ENCODE measurements at places on chromosomes 2 and 18.

- DNase-seq, result no peak
Measured at GRCh38 chr2:227509824-227510619, 38.1 kb downstream of the AGFG1 start.

DNA sequence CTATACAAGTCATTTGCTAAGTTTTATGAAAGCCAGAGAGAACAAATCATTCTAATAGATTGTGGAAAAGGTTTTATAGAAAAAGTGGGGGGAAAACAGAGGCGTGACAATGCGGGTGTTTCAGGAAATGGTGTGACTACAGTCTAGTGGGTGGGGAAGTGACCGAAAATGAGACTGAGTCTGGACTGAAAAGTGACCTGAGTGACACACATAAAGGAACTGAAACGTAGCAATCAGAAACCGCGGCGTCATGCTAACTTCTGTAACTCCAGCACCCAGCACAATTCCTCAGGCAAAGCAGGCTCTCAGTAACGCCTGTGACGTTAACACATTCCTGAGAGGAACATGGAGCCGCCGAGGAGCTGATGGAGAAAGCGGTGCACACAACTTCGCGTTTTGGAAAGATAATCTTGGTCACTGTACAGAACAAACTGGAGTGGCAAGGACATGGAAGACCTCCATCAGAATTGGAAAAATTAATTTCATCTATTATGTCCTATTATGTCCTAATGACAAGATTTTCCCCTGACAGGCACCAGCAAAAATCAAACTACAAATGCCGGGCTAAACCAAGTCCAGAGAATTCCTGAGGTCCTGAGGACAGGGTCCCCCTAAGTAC is 1.4 kb upstream of the CD226 start:
- DNase-seq, result no peak

DNA sequence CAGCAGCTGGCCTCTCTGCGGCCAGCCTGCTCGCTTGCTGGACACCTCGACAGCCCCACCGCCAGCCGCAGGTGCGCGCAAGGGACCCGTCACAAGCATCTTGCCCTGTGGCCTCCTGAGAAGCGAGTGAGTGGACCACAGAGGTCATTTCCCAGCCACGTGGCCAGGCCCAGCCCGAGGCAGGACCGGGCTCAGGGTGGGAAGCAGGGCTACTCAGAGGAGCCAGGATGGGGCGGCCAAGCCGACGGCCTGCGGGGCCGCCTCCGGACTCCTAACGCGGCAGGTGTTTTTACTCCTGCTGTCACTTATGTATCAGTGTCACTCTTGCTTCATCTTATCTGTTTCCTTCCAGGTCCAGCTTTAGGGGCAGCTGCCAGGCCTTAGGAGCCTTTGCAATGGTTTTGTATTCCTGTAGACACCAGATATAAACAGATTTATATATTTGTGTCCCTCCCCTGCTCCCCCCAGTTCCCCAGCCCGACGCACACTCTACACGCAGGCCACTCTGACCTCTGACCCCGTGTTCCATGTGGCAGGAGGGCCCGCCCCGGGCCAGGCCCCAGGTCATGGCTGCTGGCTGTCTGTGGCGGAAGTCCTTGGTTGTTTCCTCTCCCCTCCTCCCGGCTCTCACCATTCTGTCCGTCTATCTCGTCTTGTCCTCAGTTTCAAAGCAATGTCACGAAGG is 236.4 kb downstream of the ATAD2B start:
- DNase-seq, result no peak

GRCh38 chr2:74186038-74186437 is 7.4 kb upstream of the MOB1A start:
- no peak for DNase-seq

DNA sequence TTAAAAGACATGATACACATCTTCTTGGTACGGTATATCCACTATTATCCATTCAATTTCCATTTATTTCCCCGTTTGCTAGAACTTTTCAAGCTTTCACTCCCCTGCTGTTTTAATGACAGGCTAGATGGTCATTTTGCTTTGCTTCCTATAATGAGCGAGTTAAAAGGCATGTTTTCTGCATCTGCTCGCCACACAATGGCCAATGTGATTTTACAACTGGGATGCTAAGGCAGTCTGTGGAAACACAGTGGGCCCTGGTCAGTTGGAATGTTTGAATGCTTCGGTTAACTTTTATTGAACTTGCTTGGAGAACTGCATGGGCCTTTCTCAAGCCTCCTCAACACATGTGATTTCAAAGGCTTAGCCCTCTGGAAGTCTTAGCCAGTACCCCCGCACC is 48.4 kb upstream of the TNP1 start:
- no peak for DNase-seq

DNA sequence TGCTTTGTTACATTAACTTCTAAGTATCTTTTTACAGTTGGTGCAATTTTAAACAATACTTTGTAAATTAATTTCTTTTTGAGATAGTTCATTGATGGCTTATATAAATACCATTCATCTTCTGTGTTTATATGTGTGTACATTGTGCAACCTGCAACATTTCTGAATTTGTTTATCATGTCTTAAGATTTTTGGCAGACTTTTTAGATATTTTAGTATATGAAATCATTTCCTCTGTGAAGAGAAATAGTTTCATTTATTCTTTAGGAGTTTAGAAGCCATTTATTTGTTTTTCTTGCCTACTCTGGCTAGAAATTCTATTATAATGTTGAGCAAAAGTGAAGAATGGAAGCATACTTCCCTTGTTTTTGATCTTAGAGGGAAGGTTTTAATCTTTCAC is 337.8 kb upstream of the DSEL start:
- DNase-seq, result no peak

- DNase-seq, result peak; percentile 56
Measured at GRCh38 chr2:159035790-159036411, 67.5 kb downstream of the TANC1 start.

DNA sequence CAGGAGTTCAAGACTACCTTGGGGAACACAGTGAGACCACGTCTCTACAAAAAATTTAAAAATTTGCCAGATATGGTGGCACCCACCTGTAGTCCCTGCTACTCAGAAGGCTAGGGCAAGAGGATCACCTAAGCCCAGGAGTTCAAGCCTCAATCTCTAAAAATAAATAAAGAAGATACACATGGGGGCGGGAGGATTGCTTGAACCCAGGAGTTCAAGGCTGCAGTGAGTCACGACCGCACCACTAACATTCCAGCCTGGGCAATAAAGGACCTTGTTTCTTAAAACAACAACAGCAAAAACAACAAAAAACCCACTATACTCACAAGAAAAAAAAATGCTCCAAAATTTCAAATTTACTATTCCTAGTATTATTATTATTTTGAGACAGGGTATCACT is 10.0 kb upstream of the ICA1L start:
- no peak for DNase-seq

DNA sequence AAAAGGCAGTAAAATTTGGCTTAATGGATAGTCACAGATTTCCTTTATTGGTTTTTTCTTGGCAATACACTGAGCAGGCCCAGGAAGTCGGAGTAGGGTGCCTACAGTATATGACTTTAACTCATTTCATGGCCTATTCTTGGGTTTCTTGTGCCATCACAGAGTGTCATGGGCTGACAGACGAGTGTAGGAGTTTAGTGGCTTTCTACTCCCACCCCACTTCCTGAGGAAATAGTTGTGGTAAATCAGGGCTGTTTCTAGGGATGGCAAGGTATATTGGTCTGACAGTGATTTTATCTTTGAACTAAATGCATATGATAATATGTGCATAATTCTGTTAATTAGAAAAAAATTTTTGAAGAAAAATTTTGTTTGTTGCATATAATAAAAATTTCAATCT is 100.1 kb downstream of the PLCL1 start:
- DNase-seq, result no peak

DNA sequence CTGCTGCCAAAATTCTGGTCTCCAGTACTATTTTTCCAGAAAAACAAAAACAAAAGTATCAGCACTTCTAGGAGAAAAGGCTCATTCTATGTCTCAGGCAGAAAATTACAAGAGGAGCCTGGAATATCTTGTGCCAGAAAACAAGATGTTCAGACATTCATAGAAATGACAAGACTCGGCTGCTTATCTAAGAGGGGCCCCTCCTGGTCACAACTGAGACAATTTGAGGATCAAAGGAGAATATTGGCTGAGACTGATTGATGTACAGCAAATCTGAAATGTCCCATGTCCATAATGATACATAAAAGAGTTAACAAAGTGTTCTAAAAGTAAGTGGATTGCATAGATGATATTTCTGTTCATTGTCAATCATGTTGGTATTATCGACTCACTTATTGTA is 2.4 kb upstream of the RPS7 start:
- no peak for DNase-seq

DNA sequence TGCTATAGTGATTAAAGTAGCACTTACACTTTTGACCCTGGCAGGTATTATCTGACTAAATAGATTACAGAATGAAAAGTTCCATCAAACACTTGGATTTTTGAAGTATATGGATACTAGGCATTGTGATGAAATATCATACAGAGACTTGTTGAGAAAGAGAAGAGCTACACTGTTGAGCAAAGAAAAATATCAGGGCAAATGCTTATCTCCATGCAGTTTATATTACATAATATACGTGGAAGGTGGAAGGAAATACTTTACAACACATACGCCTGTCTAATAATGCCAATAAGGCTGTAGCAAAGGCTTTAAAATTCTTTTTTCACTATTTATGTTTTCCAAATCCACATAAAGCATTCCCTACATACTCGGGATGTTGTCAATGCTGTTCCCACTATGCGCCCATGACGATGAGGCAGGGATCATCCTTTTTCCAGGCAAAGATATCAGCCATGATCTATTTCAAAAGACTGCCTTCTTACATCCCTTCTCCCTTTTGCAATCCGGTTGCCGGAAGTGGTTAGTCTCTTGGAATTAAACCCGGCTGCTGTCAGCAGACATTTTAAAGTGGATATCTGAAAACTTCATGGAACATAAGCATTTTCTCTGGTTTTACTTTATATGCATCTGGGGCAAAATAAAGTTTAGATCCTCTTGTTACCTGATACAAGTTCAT is 92.6 kb upstream of the ITGA4 start:
- no peak for DNase-seq

- DNase-seq, result no peak
Measured at GRCh38 chr2:239990966-239991365, 34.2 kb downstream of the NDUFA10 start.

DNA sequence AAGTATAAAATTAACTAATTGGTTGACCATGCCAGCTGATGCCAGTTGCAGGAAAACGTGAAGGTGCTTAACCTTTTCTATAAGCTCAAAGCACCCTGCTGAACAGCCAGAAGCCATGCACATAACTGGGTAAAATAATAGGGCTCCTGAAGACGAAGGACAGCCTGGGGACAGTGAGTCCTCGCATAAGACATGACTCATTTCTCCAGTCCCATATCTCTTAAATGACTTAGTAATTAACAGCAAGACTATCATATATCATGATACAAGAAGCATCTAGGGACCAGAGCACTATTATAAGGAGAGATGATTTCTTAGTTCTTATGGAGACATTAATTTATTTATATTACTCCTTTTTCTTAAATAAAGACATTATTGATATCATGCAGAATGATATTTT is 100.5 kb upstream of the DOK6 start:
- DNase-seq, result no peak

- DNase-seq, result no peak
Measured at GRCh38 chr2:219675221-219675620, 47.8 kb downstream of the SLC4A3 start.

DNA sequence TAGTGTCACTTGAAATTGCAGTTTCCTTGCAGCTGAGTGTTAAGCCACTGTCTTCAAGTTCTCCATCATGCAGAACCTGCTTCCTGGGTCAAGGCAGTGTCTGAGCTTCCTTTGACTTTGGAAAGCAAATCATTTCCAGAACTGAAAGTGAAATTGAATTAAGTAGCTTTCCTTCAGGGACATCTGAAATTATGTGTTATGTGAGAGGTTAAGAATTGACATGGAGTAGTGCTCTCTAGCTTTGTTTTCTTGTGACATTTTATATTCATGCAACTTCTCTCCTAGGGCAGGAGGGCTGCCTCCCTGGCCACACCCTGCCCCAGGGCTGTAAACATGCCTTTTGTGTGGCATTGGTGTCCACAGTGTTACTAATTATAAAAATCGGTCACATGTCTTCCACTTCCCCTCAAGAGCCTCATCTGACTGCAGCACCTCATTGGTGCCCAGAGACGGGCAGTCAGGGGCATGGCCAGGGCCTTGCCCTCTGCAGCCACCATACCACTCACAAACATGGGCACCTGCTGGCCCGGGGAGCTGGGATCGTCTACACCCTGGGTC is 14.4 kb downstream of the RAB12 start:
- DNase-seq, result no peak

DNA sequence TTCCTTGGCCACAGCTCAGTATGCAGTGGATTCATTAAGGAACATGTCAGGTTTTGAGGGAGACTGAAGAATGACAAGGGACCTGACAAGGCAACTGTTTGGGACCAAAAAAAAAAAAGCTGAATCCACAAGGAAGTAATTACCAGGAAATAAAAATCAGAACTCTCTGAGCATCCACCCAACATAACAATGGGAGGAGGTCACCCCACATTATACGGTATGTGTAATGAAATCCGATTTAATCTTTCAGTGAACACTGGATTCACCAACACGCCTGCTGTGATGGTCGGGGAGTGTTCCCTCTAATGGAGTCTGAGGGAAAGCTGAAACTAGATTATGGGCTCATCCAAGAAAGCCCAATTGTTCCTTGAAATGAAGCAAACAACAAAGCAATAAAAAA is 329.3 kb downstream of the ETAA1 start:
- DNase-seq, result no peak

GRCh38 chr2:172098287-172098649 is 4.4 kb downstream of the DLX2 start:
- DNase-seq, result no peak

GRCh38 chr18:62345909-62346308 is 20.8 kb downstream of the TNFRSF11A start:
- no peak for DNase-seq

DNA sequence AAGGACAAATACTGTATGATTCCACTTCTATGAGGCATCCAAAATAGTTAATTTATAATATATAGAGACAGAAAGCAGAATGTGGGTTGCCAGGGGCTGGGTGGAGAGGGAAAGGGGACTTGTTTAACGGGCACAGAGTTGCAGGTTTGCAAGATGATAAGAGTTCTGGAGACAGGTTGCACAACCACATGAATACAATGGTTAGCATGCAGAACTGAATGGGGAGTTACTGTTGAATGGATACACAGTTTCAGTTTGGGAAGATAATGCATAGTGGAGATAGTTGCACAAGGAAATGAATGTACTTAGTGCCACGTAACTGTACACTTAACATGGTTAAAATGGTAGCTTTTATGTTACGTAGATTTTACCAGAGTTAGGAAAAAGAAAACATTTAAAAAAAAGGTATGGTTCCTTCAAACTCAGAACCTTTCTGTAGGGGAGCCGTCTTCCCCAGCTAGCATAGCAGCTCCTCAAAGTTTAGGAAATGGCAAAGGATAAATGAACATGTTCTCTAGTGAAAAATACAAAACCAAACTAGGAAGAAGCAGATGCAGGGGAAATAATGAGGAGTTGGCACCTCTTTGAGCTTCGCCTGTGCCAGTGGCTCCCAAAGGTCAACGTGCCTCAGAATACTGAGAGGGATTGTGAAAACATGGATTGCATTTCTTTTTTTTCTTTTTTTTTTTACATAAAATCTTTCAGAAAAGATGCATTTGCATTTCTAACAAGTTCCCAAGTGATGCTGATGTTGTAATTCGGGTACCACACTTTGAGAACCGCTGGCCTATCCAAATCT is 95.2 kb downstream of the ZCCHC2 start:
- no peak for DNase-seq

GRCh38 chr2:6896930-6897759 is 19.6 kb downstream of the RSAD2 start:
- DNase-seq, result no peak
